ENCODE measurements at places on chromosomes 6 and 20. TPM values are rescaled to one million over a fixed set of nuclear protein-coding genes. Genes with fewer than 3 reads are reported as not detected.

The RIPPLY2 gene
- not detected for total RNA-seq

The SLPI gene
- 0.17 TPM for total RNA-seq

The GCLC gene
- total RNA-seq: 35.4 TPM

The AGER gene
- 0.50 TPM for total RNA-seq

The RIPOR2 gene
- 0.51 TPM for total RNA-seq

The ENPP1 gene
- total RNA-seq: 13.1 TPM

The IPCEF1 gene
- total RNA-seq: 0.26 TPM

The PPP1R3G gene
- 3.3 TPM for total RNA-seq

The CDH26 gene
- total RNA-seq: 0.50 TPM

The ADGRG6 gene
- total RNA-seq: 49.9 TPM

The HDGFL1 gene
- not detected for total RNA-seq

The LAMA2 gene
- total RNA-seq: 67.5 TPM

The SLC24A3 gene
- total RNA-seq: 1.8 TPM

The CTAGE9 gene
- total RNA-seq: not detected

The SLC17A2 gene
- not detected for total RNA-seq

The LPA gene
- not detected for total RNA-seq

The FOXS1 gene
- not detected for total RNA-seq

The CDSN gene
- total RNA-seq: not detected

The DNAH8 gene
- under 0.01 TPM for total RNA-seq

The VAPB gene
- total RNA-seq: 13.0 TPM

The TRIM31 gene
- total RNA-seq: not detected

The LBP gene
- total RNA-seq: under 0.01 TPM

The SPTLC3 gene
- total RNA-seq: 5.9 TPM

The NMBR gene
- total RNA-seq: under 0.01 TPM

The LY6G6C gene
- not detected for total RNA-seq

The SLC35F1 gene
- under 0.01 TPM for total RNA-seq

The SNX5 gene
- total RNA-seq: 122 TPM

The FAM209B gene
- not detected for total RNA-seq

The HTR1E gene
- total RNA-seq: not detected
